ENCODE measurements at places on chromosomes 1 and 21. TPM values are rescaled to one million over a fixed set of nuclear protein-coding genes. Genes with fewer than 3 reads are reported as not detected.

The MTARC2 gene
- 1.1 TPM for total RNA-seq

The CATSPERE gene
- total RNA-seq, result 0.25 TPM

The TMEM82 gene
- not detected for total RNA-seq

The B3GALNT2 gene
- 31.3 TPM for total RNA-seq

The SLC35F3 gene
- 0.64 TPM for total RNA-seq
